ENCODE measurements at places on chromosomes 2 and 18.
A peak's percentile ranks its signal among the peaks of the same experiment; 100 is the strongest.

DNA sequence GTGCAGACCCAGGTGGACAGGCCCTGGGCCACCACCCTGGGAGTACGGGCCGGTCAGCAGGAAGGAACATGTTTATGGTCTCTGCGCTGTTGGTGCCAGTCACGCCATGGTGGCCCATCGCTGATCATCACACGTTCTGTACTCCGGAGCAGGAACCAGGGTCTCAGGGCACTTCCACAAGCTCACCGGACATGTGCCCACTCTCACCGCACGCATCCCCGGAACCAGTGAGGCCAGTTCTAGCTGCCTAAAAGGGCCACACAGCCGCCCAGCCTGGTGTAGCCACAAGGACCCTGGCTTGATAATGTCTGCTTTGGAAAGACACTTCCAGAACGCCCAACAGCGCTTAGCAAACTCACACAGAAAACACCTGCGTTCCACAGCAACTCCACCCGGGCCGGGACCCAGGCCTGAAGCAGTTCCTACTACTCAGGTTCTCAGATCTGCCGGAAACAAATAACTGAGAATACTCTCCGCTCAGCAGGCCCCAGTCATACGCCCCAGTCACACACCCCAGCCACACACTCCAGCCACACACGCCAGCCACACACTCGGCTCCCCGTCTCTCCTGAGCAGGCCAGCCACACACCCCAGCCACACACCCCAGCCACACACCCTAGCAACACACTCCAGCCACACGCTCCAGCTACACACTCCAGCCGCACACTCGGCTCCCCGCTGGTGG is 123.3 kb downstream of the HDAC4 start:
- no peak for DNase-seq

DNA sequence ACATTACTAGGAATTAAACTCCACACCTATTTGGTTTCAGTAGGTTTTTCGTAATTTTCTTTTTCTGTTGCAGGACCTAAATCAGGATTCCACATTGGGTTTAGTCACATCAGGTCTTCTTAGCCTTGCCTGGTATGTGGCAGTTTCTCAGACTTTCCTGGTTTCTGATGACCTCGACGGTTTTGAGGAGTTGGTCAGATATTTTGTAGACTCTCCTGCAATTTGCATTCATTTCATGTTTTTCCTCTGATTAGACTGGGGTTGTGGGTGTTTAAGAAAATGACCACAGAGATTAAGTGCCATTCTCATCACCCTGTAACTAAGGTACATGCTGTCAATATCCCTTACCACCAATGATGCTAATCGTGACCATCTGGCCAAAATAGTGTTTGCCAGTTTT is 97.3 kb upstream of the ST6GAL2 start:
- DNase-seq, result no peak

DNA sequence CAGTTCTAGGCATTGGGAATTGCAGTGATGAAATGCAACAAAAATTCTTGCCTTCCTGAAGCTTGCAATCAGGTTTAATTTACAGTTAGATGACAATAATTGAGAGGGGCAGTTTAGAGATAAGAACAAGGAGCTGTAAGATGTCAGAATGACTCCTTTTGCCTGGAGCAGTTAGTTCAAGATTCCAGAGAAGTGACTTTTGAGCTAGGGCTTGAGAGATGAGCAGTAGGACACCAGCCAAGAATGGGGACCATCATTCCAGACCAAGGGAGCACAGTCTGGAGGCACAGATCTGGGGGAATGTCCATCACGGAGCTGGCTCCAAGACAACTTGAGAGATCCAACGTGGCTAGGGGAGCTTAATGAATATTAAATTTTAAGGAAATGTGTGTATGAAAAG is 26.8 kb downstream of the CACNB4 start:
- DNase-seq, result no peak

DNA sequence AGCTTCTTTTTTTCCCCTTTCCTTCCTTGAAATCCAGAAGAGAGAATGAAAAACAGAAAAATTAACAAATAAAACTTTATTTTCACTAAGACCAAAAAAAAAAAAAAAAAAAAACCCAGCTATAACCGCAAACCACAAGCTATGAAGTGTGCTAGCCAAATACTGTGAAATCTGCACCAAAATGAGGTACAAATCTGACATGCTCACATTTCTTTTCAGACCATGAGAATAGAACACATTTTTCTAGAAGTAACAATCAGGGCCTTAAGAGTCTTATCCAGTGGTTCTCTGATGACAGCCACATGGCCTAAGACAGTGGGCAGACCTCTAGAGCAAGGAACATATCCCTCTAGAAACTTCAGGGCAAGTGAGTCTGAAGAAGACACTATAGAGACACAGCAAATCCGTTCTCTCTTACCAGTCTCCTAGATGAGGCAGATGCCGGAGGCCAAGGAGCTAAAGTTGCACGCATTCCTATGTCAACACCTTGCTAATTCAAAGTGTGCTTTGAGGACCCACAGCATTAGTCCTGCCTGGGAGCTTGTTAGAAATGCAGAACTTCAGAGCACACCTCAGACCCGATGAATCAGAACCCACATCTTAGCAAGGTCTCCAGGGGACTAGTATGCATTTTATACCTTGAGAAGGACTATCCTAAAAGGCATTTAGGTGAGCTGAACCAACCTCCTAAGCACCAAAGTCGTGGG is 317.1 kb downstream of the MYCN start:
- DNase-seq, result no peak

DNA sequence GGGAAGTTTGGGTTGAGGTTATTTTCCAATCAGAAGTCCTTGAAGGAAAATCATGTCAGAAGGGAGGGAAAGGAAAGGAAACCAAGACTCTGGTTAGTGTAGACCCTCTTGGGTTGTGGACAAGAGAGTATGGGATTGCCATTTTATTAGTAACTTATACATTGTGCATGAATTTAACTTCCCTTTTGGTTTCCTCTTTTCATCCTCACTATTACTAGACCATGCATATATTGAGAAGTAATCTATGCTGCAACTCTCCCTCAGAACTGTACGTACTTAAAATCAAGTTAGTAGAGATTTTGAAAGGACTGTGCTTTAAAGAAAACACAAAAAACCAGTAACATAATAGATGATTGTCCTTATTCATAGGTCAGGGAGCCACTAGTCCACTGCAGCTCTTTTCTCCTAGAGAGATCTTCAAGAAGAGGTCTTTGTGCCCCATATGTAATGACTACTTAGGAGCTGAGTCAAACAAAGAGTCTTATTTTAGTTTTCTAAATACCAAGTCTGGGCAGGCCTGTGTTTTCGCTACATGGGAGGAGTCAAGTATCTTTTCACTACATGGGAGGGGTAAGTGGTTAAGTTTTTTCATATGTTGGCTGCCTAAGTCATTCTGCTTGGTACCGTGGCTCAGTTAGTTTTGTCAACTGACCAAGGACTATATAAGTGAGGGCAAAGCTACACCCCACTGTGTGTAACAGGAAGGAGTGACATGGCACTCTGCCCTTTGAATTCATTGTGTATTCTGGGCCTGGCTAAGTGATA is 25.2 kb upstream of the FAM117B start:
- DNase-seq, result peak; percentile 5

DNA sequence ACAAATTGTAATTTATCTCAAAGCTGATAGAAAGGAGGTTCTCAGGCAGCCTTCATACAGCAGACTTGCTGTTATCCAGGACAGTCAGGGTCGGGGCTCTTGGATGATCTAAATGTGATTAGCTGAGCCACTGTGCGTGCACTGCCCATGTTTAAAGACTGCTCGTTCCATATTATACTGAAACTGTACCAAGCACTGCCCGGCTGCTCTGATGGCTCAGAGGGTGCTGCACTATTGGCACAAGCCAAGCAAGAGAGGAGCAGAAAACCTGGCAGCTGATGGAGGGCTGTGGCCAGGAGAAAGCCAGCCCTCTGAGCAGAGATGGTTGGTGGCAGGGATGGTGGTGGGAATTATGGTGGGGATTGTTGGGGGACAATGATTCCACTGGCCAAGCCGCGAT is 63.4 kb downstream of the COL6A3 start:
- no peak for DNase-seq

- DNase-seq, result no peak
Observed at GRCh38 chr2:43727634-43728014, 46.2 kb upstream of the DYNC2LI1 start.

- no peak for DNase-seq
Observed at GRCh38 chr2:192960945-192961344, 766.2 kb upstream of the TMEFF2 start.

- no peak for DNase-seq
Observed at GRCh38 chr2:182379241-182379640, 47.6 kb downstream of the PDE1A start.

- no peak for DNase-seq
Observed at GRCh38 chr2:166969486-166969885, 81.2 kb downstream of the XIRP2 start.

GRCh38 chr2:218981881-218982585 is 3.0 kb downstream of the FEV start:
- DNase-seq, result no peak

- DNase-seq, result no peak
Observed at GRCh38 chr2:240922245-240922981, 16.3 kb downstream of the CROCC2 start.

DNA sequence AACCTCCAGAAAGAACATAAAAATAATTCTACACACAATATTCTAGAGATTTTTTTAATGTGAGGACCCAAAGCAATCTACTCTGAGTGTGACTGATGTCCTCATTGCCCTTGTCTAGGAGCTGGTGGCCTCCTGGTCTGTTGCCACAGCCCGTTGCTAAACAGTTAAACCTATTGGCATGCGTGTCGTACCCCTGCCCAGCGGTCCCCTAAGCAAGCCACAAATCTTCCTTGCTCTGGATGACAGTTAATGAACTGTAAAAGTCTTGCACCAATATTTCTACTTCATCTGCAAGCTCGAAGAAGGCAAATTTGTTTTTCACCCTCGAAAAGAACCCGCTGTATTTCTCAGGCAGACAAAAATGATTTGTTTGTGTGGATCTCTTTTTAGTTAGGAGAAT is 489.1 kb upstream of the MEX3C start:
- DNase-seq, result no peak

Data from HT-29 (cell line).